ENCODE measurements at places on chromosomes 4 and X.

DNA sequence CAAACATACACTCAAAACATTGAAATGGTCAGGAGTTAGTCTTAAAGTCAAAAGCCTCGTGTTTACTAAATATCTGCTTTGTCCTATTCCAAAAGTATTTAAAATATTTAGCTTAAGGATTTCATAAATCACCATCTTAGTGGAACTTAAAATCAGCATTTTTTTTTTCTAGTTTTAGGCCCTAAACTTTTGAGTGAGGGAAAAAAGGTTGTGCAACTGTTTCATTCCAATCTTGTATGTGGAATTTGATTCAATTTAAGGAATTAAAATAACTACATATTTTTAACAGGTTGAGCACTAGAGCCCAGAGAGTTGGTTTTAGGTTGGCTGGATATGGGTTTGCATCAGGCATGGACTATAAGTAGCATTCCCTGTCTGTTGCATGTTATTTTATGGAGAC is 35.7 kb upstream of the ANK2 start:
- DNase-seq = no peak

- DNase-seq = no peak
Observed at GRCh38 chr4:82452026-82452425, 21.6 kb downstream of the ENOPH1 start.

DNA sequence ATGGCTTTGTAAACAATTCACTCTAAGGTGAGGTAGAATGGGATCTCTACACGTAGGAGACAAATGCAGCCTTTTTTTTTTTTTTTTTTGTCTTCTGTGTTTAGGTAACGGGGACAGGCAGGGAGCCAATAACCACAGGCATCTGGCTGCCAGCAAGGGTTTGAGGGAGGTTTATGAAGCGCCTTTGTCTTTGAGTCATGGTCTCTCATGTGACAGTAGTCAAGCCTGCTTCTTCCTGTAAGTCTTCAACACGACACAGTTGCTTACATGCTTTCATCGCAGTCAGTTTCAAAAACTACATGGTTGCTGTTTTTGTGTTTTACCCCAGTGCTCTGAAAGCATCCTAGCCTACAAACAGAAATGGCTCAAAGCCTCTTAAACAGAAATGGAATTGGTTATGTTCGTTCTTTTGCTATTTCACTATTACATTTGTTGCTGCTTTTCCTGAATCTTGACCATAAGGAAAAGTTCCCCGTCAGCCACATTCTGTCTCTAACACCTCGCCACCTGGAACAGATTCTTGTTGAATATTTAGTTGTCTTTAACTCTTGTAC is 127.8 kb upstream of the METTL14 start:
- DNase-seq = no peak

GRCh38 chr4:150816491-150816890 is 198.6 kb downstream of the LRBA start:
- DNase-seq = no peak

GRCh38 chrX:19846995-19847790 is 40.2 kb downstream of the SH3KBP1 start:
- no peak for DNase-seq

GRCh38 chr4:2049811-2050210 is 9.3 kb upstream of the NAT8L start:
- DNase-seq = no peak
